ENCODE measurements at places on chromosomes 5 and 9. TPM values are rescaled to one million over a fixed set of nuclear protein-coding genes. Genes with fewer than 3 reads are reported as not detected.

DNA sequence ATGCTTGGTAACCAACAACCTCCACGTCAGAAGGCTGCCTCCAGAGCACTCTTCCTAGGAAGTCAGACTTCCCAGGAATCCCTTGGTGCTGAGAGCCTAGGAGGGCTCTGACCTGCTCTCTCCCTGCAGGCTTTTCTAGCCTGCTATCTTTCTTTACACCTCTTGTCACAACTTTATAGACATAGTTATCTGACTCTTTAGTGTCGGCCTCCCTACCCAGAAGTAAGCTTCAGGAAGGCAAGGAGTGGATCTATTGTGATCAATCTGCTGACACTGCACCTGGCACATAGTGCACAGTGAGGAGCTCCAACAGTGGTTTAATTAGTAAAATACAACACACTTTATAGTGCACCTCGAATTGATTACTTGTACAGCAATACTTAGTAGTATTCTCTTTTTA is 2.3 kb downstream of the AFAP1L1 start:
- DNase-seq = no peak
- H3K4me3 ChIP-seq = no peak overlapping the region
- no peak overlapping the region for H3K27ac ChIP-seq
- H3K4me1 ChIP-seq = peaks cover 4% of the 10 kb centered on the region
- H3K27me3 ChIP-seq = peaks cover 3% of the 10 kb centered on the region
- H3K36me3 ChIP-seq = no peaks in the 10 kb centered on the region

DNA sequence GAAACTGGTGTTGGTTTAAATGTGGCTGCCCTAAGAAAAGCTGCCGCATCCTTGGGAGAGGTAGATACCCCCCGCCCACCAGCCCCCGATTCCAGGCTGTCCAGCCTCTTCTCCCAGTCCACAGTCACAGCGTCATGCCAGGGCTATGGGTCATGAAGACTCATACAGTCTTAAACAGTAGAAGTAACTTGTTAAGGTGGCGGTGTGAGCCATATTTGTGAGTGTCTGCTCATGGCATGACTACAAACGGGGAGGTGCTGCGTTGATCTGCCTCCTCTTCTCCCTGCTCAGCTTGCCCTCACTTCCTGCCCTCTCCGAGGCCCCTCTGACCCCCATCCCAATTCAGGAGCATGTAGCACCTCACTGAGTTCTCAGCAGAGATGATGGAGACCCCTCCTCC is 20.8 kb downstream of the FGD3 start:
- DNase-seq = no peak
- peaks cover 4% of the 10 kb centered on the region for H3K4me1 ChIP-seq
- H3K27ac ChIP-seq = no peak overlapping the region
- H3K4me3 ChIP-seq = no peak overlapping the region

GRCh38 chr5:113331209-113331551 is 103.6 kb downstream of the TSSK1B start:
- H3K27ac ChIP-seq = no peak overlapping the region
- H3K4me1 ChIP-seq = peaks cover 11% of the 10 kb centered on the region
- H3K27me3 ChIP-seq = no peaks in the 10 kb centered on the region
- H3K36me3 ChIP-seq = no peaks in the 10 kb centered on the region
- H3K4me3 ChIP-seq = no peak overlapping the region
- DNase-seq = peak; percentile 70

- DNase-seq = peak; percentile 54
- no peaks in the 10 kb centered on the region for H3K27me3 ChIP-seq
- peak within 1 kb of the TSS; percentile 70 for H3K4me3 ChIP-seq
- no peaks in the 10 kb centered on the region for H3K36me3 ChIP-seq
- H3K27ac ChIP-seq = peak within 1 kb of the TSS; percentile 69
Observed at GRCh38 chr9:93134015-93134739, at the start of gene NINJ1. NINJ1 (minus strand) TSS chr9:93134251; CDS start chr9:93134217, 34 bp downstream.

Gene RAPGEF1
- 63.2 TPM for total RNA-seq

Gene CRHBP
- total RNA-seq = 4.7 TPM

Gene KIF24
- 0.86 TPM for total RNA-seq

Gene PCDHB5
- total RNA-seq = 8.7 TPM
